SW 1271 (cell line): ENCODE measurements at places on chromosomes 2 and 18.

DNA sequence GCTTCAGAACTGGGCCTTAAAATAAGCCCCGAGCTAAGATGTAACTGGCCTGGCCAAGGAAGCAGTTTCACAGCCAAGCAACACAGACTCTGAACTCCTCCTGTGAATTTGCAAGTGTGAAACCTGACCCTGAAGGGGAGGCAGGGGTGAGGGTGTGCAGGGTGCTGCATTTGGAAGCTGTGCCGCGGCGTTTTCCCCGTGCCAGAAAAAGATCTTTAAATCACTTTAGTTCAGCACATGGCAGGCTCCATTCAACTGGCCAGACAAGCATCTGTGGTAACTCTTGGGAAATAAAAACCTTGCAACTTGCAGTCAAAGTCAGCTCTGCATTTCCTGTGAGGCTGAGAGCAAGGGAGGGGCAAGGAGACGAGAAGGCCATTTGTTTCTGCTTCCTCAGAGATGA lies 209.3 kb upstream of the SOX11 start:
- no peak for DNase-seq

GRCh38 chr2:217248312-217248935 lies 388.6 kb upstream of the TNP1 start:
- DNase-seq: no peak

GRCh38 chr18:79935925-79936324 lies 15.5 kb downstream of the SLC66A2 start:
- no peak for DNase-seq

DNA sequence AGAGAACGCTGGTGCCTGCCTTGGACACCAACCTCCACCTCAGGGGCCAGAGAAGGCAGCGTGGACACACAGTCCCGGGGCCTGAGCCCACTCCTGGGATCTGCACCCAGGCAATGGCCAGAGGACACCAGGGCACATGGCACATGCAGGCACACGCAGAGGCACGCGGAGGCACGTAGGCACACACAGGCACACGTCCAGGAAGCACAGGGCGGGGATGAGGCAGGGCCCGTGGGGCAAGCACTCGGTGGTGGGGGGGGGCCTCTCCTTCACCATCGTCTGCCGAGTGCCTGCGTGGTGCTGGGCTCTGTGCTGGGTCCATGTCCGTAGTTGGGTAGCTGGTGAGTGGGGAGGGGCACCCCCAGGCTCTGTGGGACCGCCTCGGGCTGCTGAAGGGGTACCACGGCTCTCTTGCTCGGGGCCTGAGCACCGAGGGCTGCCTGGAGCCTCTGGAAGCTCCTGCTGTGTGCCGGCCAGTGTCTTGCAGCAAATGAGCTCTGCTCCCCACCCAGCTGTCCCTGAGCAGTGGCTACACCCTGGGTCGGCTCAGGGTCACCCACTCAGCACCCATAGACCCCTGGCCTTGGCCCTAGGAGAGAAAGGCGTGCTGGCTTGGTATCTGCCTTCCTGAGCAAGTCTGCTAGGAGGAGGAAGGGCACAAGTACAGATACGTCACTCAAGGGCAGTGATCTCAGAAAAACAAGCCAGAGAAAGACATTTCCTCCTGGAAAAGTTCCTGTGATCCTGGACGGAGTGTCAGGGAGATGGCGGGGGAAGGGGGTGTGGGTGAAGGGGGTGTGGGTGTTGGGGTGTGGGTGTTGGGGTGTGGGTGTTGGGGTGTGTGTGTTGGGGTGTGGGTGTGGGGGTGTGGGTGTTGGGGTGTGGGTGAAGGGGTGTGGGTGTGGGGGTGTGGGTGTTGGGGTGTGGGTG lies 26.4 kb downstream of the RTP5 start:
- no peak for DNase-seq

DNA sequence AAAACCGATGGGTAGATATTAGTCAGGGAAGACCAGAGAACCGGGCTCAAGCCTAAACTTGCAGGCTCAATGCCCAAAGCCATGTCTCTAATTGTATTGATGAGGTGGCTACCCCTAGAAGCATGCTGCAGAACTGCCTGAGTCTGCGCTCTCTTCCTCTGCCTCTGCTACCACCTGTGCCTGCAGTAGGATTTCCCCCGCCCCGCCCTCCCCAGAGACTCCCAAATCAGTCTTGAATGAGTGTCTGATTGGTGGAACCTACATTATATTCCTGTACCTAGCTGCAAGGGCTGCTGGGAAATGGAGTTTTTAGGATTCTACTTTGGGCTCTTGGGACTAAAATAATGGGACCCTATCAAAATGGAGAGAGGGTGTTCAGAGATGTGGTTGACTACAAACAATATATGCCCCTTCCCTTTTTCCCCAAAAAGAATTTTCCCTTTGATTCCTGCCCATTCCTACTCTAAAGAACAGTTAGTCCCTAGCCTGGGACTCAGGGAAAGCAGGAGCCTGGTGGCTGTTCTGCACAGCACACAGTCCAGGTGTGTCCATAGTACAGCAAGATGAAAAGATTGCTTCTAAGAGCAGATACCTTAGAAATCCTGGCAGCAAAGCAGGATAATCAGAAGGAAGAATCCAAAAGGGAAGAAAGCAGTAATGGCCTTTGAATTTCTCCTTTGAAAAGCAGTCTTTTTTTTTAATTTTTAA lies 12.5 kb downstream of the GRP start:
- no peak for DNase-seq

DNA sequence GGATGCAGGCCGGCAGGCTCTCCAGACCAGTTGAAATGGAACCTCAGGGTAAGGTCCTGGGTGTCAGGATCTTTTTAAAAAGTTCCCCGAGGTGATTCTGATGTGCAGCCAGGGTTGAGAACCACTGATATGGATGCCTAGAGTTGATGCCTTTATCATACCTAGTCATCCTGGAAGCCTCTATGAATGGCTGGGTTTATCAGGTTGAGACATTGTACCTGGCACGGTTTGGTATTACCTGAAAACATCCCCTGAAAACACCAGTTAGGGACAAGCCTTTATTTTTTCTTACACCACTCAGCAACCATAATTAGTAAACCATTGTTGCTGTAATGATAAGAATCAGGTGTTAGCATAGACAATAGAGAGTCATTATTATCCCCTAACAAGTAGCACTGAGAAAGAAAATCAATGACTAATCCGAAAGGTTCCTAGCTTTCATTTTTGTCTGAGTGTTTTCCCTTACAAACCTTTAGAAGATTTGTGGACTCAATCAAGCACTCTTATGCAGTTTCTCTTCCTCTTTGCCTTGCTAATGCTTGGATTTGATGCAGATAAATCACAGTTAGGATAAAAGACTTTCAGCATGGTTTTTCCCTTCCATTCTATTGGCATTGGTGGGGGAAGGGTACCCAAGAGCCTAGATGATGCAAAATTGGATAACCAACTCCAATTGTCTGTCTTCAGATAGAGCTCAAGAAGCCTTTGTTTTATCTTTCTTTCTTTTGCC lies 116.5 kb upstream of the LYPD6 start:
- DNase-seq: no peak

DNA sequence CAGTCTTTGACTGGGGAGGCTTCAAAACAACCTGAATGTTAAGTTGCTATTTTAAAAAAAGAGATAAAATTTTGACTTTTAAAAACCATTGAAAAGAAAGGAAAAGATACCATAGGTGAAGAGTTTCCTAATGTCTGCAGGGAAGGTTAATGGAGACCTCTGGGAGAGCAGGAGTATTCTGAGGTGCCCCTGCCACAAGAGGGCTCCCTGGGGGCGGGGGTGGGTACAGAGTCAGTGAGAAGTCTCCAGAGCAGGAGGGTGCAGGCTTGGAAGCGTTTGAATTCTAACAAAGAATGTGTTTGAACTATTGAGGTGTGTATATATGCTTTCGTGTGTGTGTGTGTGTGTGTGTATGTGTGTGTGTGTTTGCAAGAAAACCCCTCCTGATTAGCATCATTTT lies 46.7 kb upstream of the ST6GAL2 start:
- DNase-seq: no peak

GRCh38 chr2:25424426-25425028 lies 82.8 kb upstream of the DNMT3A start:
- DNase-seq: no peak

GRCh38 chr2:176732780-176733179 lies 463.5 kb downstream of the MTX2 start:
- DNase-seq: no peak

DNA sequence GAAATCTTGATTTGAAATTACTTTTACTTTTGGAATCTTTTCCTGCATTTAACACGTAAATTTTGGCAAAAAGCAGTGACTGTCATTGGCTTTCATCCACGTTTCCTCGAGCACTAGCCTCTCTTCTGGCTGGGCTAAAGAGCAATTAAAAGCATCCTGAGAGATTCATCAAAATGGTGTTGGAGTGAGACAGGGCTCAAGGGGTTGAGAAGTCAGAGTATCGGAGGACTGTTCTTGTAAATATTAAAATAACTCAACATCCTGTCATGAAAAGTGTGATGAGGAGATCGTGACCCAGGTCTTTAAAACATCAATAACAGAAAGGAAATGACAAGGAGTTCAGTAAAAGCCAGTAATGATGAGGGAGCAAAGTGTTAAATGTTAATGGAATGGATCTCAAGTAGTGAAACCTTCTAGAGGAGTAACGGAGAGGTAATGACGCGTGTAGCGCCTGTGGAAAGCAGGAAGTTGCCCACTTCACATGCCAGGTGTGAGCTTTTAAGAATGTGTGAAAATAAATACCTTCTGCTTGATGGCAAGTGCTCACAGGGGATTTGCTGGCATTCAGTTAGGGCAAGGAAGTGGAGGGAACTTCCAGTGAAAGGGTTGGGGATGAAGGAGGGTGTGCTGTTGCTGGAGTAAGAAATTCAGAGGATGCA lies 754.4 kb downstream of the ADCYAP1 start:
- DNase-seq: no peak

DNA sequence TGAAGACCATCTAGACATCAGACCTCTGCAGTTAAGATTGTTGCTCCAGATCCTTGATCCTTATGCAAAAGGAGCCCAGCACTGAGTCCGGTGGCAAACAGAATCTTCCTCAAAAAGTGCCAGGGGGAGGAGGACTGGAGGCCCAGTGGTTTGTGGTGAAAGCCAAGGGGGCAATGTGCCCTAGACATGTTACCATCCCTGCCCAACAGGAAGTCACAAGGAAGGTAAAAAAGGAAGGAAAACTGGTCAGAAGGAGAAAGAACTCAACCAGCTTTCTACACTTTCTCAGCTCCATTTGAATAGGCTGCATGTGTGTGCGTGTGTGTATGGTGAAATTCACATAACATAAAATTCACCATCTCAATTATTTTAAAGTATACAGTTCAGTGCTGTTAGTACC lies 25.0 kb upstream of the KDM3A start:
- DNase-seq: no peak
